Renal cortical epithelial cell (primary cell): ENCODE measurements at places on chromosomes 12 and 14. TPM values are rescaled to one million over a fixed set of nuclear protein-coding genes. Genes with fewer than 3 reads are reported as not detected.

The GNS gene
- total RNA-seq: 177 and 265 TPM in 2 replicates

The CDCA4 gene
- total RNA-seq: 8.8 and 43.6 TPM in 2 replicates

The GXYLT1 gene
- 13.9 and 24.0 TPM in 2 replicates for total RNA-seq

The RAPGEF3 gene
- total RNA-seq: 34.4 and 125 TPM in 2 replicates

The RAD51AP1 gene
- total RNA-seq: 3.1 and 17.4 TPM in 2 replicates

The AQP2 gene
- total RNA-seq: 0.30 TPM in 1 of 2 replicates, not detected in the other

The FGF6 gene
- total RNA-seq: not detected in 2 replicates

- peak; percentile 32 for DNase-seq
Observed at GRCh38 chr12:66708704-66709456, 30.0 kb upstream of the GRIP1 start.

DNA sequence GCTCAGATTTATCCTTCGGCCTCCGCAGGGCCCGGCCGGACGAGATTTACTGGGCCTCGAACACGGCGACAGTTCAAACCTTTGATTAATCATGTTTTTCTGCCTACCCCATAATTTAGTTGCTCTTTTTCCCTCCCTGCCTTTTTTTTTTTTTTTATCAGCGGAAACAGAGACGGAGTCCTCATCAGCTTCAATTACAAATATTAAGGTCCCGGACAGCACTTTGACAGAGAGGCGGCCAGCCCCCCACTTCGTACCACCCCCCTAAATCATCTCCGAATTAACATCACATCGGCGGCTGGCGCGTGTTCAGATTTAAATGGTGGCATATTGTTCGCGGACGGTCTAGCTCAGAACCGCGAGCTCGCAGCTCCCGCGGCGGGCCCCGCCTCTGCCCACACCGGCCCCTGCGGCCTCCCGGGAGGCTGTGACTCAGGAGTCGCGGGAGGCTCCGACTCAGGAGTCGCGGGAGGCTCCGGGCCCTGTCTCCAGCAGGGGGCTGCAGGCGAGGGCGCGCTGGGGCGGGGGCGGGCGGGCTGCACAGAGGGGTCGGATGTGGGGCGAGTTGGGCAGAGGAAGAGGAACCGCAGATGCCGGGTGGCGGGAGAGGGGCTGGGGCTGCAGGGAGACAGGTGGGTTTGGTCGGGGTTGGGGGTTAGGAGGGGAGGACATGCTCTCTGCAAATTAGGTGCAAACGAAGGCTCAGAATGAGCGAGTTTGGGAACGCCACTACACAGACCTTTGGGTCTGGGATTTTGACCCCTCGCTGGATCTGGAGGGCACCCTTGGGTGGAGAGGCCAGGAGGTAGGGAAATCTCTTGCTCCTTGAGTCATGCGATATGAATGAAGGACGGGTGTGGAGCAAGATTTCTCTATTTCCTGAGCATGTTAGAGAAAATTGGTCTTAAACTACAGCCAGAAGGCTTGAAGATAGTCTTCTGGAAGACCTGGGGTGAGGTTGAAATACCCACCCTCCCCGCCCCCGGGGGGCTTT lies 19.6 kb upstream of the ATP5MC2 start:
- DNase-seq: peak; percentile 70

GRCh38 chr12:122523846-122524718 lies 2.7 kb downstream of the RSRC2 start:
- DNase-seq: no peak

DNA sequence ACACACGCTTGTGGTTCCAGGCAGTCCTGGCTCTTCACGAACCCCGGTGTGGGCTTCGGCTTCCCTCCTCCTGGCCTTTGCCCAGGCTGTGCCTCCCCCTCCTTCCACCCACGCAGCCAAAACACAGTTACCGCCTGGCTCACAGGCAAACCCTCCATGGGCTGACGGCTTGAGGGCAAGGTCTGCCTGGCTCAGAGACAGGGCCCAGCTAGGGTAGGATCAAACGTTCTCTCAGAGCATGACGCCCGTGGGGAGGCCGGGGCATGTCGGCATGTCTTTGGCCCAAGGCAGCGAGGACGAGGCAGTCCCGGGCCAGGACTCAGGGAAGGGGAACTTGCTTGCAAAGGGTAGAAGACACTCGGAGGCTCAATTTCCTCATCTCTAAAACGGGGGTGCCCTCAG lies 2.1 kb downstream of the SLC25A47 start:
- DNase-seq: peak; percentile 39

DNA sequence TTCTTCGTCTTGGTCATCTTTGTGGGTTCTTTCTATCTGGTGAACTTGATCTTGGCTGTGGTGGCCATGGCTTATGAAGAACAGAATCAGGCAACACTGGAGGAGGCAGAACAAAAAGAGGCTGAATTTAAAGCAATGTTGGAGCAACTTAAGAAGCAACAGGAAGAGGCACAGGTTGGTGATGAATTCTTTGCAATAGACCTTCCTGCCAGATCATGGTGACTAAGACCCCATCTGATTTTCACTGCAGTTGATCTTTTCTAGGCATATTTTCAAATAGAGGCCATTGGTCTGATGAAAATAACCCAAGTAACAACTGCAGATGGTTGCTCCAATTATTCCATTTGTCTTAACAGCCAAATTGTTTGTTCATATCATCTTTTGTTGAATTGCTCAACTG lies 114.4 kb downstream of the SCN8A start:
- DNase-seq: no peak

DNA sequence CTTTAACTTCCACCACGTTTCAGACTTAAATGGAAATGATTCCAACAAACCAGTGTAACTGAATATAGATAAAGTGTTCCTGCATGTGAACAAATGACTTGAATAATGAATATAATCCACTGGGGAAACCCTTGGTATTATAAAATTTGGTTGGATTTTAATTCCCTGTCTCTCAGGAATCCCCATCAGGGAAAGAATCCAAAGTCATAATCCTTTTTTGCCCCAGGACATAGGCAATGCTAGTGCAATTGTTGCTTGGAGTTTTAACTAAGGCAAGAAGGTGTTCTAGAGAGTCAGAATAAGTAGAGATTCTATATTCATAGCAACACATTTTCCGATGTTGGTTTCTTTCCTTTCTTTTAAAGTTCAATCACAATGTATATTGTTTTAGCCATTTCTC lies 1169.4 kb downstream of the GALC start:
- DNase-seq: no peak

- DNase-seq: peak; percentile 72
Observed at GRCh38 chr12:53991077-53991460, 6.1 kb downstream of the HOXC10 start.

DNA sequence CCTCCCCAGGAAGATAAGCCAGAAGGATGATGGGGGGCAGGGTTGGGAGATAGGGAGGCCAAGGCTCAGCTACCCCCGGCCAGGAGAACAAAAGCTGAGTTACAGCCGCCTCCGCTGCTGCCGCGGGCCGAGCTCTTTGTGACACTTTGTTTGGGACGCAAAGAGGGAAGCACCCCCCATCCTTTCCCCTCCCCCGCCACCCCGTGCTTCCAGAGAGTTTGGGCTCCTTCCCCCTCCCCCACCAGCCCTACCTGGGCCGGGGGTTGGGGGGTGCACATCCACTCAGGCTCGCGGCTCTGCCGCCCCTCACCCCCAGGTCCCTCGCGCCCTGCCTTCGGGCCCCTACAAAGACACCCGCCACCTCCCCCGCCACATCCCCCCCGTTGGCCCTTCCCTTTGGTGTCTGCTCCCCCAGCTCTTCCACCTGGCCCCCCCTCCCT lies 799 bp downstream of the ZNF219 start:
- no peak for DNase-seq

DNA sequence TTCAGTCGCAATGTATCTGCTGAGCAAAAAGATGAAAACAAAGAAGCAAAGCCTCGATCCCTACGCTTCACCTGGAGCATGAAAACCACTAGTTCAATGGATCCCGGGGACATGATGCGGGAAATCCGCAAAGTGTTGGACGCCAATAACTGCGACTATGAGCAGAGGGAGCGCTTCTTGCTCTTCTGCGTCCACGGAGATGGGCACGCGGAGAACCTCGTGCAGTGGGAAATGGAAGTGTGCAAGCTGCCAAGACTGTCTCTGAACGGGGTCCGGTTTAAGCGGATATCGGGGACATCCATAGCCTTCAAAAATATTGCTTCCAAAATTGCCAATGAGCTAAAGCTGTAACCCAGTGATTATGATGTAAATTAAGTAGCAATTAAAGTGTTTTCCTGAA lies 19.8 kb downstream of the CKB start:
- DNase-seq: no peak

GRCh38 chr12:8648576-8649205 lies 13.9 kb downstream of the MFAP5 start:
- DNase-seq: no peak

GRCh38 chr14:54567224-54567638 lies 303 bp downstream of the SAMD4A start:
- DNase-seq: no peak

GRCh38 chr12:28884904-28885679 lies 264.0 kb upstream of the FAR2 start:
- no peak for DNase-seq

GRCh38 chr12:21828779-21829178 lies 54.3 kb upstream of the KCNJ8 start:
- no peak for DNase-seq

DNA sequence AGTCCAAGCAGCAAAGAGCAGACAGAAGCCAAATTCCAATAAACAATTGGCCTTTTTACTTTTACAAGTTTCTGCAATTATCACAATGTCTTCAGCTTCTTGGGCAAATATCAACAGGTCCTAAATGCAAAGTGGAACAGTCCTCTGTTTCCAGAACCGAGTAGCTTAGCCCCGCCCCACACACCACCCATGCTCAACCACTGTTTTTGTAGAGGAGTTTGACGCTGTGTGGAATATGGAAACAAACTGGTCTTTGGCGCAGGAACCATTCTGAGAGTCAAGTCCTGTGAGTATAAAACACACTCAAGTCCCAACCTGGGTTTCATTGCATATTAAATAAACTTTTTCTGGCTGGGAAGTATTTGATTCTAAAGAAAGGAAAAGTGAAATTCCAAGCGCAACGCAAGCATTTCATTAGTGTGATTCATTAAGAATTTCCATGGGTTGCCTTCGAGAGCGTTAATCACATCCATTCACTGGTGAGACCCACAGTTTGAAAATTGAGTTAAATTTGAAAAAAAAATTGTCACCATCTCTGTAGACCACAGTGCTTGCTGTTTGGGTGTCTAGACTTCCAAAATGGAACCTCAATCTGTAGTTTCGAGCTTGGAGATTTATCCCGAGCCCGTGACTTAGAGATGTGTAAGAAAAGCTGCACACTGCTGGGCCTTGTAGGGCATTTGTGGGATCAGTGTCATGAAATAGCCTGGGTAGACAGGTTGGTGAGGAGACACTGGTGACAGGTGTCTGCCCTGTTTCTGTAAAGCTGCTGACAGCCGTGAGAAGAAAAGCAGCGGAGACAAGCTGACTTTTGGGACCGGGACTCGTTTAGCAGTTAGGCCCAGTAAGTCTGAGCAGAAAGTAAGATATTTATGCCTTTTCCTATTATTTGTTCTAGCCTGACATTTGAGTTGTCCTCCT lies 96.1 kb downstream of the DAD1 start:
- DNase-seq: no peak
